CD4-positive, alpha-beta T cell treated with Interleukin-6 at 100 ng/mL for 8 hours (primary cell): ENCODE measurements at places on chromosomes 3 and 15.
A peak's percentile ranks its signal among the peaks of the same experiment; 100 is the strongest.

- no peak for DNase-seq
Measured at GRCh38 chr3:61938878-61939549, 377.6 kb downstream of the PTPRG start.

DNA sequence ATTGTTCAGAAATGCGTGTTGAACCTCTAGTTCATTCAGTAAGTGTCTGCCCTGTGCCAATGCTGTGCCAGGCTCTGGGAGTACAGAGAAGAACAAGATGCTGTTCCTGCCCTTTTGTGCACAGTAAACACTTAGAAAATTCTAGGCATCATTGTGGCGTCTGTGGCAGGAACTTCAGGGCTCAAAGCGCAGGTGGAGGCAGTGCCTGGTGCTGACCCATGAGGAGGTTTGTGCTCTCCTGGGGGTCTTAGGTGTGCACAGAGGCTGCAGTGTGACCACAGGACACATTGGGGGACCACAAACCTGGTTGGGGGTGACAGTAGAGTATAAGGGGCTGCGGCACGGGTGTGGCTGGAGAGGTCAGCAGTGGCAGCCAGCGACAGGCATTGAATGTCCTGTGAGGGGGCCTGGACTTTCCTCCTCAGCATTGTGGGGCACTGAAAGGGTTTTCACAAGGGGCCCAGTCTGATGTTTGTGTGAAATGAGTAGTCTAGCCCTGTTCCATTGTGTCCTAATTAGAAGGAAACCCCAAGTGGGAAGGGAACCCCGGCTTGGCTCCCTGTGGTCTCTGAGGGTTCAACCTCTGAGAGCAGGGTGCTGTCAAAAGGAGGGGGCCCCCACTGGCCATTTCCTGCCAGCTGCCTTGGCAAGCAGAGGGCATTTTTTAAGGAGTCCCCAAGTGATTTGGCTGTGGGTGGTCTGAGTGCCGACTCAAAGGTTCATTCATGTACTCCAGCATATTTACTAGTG lies 20.9 kb downstream of the MRAS start:
- DNase-seq: no peak

- no peak for DNase-seq
Measured at GRCh38 chr3:45409921-45410320, 21.5 kb downstream of the LARS2 start.

GRCh38 chr3:143847787-143848631 lies at the start of gene SLC9A9:
TSS of gene SLC9A9 (minus strand) at chr3:143848468. CDS start at chr3:143848322, 146 bp downstream.
- peak; percentile 51 for DNase-seq

GRCh38 chr3:76377074-76377473 lies 591.7 kb upstream of the ZNF717 start:
- no peak for DNase-seq

DNA sequence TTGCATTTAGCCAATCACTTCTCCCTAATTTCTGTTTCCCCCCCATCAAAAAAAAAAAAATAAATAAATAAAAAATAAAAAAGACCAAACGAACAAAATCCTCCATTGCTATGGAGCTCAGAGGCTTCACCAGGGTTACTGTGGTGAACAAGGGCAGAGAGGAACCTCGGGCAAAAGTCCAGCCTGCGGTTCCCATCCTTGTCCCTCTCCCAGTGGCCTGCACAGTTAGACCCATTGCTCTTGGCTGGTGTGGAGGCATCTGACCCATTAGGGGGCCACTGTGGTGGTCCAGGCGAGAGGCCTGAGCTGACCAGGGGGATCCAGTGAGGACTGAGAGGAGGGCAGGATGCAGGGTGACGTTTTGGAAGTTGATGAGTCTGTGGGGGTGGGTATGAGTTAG lies 18.8 kb downstream of the CORO2B start:
- DNase-seq: no peak
